ENCODE measurements at places on chromosomes 3 and 15.

GRCh38 chr3:67018105-67018788 is 20.1 kb downstream of the KBTBD8 start:
- no peak for DNase-seq

GRCh38 chr3:42505128-42505848 is 2.8 kb downstream of the VIPR1 start:
- no peak for DNase-seq

DNA sequence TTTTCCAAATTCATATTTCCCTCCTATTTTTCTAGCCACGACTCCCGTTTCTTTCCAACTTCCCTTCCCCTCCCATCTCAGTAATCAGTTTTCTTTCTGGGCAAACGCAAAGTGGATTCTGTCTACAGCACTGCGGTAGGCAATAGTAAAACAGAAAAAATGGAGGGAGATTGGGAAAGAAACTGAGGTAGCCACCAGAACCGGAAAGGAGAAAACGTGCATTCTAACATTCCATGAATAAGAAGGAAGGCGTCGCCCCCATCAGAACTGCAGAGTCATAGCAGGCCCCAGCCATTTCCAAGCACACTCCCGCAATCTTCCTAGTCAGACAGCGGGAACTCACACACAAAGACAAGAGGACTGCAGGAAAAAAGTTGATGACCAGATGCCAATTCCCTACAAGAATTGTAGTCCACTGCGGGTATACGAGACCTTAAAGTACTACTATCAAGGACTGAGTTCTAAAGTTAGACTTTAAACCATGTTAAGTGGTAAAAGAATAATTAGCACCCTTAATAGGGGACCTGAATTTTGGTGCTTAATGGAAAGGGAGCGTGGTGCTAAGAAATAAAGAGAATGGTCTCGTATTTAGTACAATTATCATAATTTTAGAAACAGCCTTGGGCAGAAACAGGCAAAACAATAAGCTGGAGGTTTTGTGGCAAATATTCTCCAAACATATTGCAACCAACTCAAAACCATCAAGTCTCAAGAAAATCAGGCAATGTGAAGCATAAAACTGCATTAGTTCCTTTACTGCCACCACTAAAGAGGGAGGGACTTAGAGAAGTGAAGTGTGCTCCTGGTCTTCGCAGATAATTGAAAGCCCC is 1.4 kb downstream of the PFN2 start:
- no peak for DNase-seq

GRCh38 chr15:69830876-69831275 is 266.8 kb downstream of the TLE3 start:
- no peak for DNase-seq

DNA sequence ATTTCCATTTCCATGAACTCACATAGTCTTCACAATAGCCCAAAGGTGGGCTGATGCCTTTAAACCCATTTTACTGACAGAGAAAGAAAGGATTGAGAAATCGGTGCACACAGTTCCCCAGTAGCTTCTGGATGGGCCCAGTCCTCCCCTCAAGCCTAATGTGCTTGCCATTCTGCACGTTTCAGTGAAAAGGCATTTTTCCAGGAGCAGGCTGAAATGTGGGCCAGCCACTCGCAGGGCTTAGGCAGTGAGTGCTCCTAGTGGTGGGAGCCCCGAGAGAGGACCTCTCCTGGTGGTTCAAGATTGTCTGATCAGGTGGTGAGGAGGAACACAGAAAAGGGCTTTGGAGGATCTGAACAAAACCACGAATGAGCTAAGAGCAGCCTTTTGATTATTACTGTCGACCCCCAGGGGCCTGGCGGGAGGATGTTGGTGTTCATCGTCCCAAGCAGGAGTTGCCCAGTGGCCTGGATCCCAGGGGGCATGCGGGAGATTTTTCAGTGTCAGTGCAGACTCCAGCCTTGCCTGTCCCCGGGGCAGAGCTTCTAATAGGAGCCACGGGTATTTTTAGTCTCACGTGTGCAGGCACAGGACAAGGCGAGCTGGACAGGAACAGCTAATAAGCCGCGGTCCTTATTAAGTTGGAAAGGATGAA is 8.7 kb upstream of the KY start:
- no peak for DNase-seq

- DNase-seq = no peak
Observed at GRCh38 chr15:48423896-48424475, 92.8 kb downstream of the DUT start.

DNA sequence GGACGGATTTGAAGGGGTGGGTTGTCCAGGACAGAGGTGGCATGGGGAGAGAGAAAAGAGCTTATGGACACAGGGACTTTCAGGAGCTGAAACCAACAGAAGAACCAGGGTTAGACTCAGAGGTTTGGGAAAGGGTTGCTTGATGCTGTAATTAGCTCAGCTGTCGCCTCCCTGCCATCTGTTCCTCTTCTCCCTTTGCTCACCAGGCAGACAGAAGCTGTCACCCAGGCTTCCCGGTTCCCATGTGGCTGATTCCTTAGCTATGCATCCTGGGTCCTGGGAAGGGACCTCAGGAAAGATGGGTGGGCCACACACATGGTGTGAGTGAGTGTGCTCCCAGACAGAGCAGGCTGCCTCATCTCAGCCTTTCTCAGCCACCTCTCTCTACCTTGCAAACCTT is 14.1 kb downstream of the PTPN23 start:
- no peak for DNase-seq

DNA sequence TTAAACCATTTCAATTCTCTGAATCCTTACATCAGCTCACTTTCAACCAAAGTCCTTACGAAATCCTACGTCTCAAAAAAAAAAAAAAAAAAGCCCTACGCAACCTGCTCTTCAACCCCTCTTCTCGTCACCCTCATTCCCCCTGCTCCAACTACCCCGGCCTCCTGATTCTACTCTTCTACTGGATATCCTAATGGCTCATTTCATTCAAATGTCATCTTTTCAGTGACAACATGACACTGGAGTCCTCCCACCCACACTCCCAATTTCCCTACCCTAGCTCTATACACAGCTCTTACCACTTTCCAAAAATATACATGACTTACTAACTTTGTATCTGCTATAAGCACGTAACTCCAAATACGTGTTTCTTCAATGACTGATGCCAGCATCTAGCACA is 11.5 kb downstream of the UBP1 start:
- no peak for DNase-seq

GRCh38 chr3:67361770-67362169 is 292.6 kb downstream of the SUCLG2 start:
- no peak for DNase-seq

DNA sequence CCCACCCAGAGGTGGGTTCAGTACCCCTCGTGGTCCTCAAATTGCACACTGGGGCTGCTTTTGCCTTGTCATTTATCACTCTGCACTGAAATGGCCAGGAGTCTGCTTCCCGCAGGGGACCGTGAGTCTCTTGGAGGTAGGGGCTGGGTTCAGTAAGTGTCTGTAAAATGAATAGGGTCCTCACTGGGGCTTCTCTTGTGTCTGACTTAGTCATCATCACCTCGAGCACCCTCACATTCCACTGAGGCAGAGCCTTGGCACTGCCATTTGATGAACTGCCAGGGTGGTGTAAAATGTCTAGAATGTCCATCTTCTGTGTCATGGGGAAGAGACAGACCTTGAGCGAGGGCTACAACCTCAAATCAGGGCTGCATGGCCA is 61.0 kb upstream of the RYK start:
- DNase-seq = no peak

- no peak for DNase-seq
Observed at GRCh38 chr3:143170074-143170473, 50.5 kb downstream of the CHST2 start.

DNA sequence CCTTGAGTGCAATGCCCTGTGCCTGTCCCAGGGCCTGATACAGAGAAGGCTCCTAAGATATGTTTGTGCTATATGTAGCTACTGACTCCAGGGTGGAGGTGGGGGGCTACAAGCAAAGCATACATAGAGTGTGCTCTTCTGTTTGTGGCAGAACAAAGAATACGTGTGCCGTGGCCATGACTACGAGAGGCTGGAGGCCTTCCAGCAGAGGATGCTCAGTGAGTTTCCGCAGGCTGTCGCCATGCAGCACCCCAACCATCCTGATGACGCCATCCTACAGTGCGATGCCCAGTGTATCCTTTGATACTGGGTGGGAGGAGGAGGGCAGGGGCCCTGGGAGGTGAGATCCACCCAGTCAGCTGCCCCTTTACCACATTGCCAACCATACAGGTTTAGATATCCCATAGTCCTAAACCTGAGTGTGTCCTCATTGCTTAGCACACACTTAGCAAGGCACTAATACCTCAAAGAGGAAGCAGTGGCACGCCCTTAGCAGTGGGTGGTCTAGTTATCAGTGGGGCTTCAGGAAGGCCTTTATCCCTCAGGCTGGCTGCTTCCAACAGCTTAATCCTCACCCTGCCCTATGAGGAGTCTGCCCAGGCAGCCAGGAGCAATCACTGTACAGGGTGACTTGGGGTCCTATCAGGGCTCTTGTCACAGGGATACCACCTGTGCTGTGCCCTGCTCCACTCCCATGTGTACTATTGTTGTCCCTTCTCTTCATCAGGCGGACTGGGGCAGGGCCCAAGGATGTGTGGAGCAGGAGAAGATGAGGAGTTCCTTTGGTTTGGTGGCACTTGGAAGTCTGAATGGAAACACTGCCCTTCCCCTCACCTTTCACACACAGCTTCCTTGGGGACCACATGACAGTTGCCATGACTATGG is 30.1 kb upstream of the MANF start:
- DNase-seq = no peak

DNA sequence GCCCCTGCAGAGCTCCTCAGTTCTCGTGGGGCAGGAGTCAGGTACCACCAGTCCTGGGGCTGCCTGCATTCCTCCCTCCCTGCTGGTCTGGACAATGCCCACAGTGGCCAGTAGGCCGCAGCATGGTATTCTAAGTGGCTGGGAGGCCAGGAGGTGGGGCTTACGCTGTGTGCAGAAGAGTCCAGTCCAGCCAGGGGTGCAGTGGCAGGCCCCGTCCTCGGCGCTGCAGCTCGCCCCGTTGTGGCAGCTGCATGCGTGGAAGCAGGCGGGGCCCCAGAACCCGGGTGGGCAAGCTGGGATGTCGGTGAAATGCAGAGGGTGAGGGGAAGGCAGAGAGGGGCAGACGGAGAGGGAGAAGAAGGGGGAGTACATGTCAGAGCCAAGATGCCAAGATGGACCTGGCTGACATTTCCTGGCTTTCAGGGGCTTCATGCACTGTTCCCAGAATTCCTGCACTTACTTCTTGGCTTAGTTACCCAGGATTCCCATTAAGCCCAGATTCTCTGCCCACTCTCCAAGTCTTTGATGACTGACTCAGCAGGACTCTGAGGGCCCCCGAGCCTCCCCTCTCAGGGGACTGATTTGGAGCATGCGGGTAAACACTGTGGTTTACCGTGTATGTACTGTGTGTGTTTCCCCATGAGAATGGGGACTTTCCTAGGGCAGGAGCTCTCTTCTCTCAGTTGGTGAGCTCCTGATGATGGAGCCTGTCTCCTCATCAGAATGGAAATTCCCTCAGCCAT is 47.5 kb downstream of the RAB11A start:
- peak; percentile 16 for DNase-seq

- DNase-seq = no peak
Observed at GRCh38 chr3:55483196-55484095, 3.7 kb downstream of the WNT5A start.

DNA sequence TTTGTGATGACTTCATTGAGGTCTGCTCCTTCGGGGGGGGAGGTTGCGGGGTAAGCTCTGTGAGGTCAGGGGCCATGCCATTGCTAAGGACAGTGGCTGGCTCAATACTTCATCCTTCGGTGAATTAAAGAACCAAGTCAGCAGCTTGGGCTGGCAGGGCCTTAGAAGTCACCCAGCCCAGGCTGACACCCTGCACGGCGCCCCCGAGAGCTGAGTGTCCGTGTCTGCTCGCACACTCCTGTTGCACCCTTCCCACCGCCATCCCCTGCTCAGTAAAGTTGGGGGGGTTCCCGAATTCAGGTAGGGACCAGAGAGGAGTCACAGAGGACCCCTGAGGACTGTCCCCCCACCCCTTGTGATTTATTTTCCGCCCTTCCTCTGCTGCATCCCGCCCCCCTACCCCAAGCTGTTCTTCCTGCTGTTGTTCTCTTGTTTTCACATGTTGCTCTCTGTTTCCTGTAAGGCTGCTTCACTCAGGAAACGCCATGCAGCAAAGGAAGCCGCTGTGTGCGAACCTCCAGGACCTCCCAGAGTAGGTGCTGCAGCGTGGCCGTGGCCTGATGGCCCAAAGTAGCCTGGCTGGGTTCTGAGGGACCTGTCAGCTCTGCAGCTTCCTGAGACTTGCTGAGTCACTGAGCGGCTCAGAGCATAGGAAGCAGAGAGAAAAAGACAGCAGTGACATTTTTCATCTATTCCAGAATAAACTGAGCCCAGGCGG is 14.4 kb downstream of the EFCC1 start:
- DNase-seq = no peak

- DNase-seq = no peak
Observed at GRCh38 chr3:26962492-26963360, 340.2 kb downstream of the LRRC3B start.

DNA sequence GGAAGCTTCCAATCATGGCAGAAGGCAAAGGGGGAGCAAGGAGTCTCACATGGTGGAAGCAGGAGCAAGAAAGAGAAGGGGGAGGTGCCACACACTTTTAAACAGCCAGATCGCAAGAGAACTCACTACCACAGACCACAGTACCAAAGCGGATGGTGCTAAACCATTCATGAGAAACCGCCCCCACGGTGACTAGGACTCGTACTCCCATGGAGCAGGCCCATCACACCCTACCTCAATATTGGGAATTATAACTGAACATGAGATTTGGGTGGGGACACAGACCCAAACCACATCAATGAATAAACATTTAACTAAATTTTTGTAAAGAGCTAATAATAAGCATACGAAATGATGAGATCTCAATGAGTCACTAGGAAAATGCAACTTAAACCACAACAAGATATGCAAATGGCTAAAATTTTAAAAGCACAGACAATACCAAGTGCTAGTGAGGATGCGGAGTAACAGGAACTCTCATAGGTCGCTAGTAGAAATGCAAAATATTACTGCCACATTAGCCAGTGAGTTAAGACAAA is 10.0 kb downstream of the MRPS25 start:
- peak; percentile 47 for DNase-seq

DNA sequence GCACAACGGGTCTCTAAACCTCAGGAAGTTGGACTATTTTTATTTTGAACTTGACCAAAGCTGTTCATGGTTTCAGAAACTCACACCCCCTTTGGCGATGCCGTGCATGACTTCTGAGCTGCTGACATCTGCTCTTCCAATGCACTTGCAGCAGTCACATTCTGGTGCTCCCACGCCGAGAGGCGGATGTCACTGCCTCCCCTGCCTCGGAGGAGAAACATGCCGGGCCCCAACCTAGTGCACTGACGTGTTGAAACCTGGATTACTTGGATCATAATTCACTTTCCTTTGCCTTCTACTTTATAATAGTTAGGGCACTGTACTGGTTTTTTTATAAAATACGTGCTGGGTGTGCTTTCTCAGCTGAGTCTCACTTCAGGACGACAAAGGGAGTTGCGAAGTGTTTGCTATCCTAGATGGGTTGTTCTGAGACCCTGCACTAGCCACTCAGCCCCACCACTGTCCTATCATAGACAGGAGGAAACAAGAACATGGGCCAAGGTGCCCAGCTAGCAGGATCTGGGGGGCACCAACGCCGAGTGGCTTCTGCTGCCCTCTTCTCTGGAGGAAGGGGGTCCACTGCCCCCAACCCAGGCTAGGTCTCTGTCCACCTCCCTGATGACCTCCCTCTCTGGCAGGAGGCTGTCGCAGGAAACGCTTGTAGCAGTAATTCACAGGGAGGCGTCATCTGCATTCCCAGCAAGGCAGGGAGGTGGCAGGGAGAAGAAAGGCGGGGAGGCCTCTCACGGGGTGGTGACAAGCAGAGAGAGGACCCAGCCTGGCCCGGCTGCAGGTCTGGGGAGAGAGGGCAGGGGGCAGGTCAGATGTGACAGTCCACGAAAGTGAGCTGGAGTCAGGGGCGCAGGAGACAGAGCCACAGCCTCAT is 158.8 kb upstream of the IQSEC1 start:
- no peak for DNase-seq

GRCh38 chr3:73580343-73580742 is 44.4 kb downstream of the PDZRN3 start:
- DNase-seq = no peak

Data from activated T-cell treated with anti-CD3 and anti-CD28 coated beads for 48 hours (primary cell).